Bladder microvascular endothelial cell (primary cell): ENCODE measurements at places on chromosomes 4 and X. TPM values are rescaled to one million over a fixed set of nuclear protein-coding genes. Genes with fewer than 3 reads are reported as not detected.

Gene UGT2B10
- not detected in 2 replicates for total RNA-seq

Gene ELOVL6
- total RNA-seq = 2.8 and 3.1 TPM in 2 replicates

Gene ADH1B
- total RNA-seq = 0.32 and 1.9 TPM in 2 replicates

Gene TRAM1L1
- 0.16 and 1.4 TPM in 2 replicates for total RNA-seq

Gene BDH2
- total RNA-seq = 22.8 and 27.6 TPM in 2 replicates

Gene AFF2
- total RNA-seq = under 0.01 and 0.16 TPM in 2 replicates

Gene CYP4V2
- total RNA-seq = 3.6 and 3.7 TPM in 2 replicates

Gene MAGEB1
- not detected in 2 replicates for total RNA-seq

Gene SPATA4
- total RNA-seq = not detected in 2 replicates

Gene PSAPL1
- total RNA-seq = not detected in 2 replicates

Gene RGN
- total RNA-seq = under 0.01 and 0.57 TPM in 2 replicates

Gene LRCH2
- 2.9 and 11.2 TPM in 2 replicates for total RNA-seq

Gene CSAG2
- not detected in 2 replicates for total RNA-seq

Gene RS1
- not detected in 2 replicates for total RNA-seq

Gene ARSJ
- 10.5 and 46.8 TPM in 2 replicates for total RNA-seq

Gene SPOCK3
- total RNA-seq = 0.13 and 0.16 TPM in 2 replicates

Gene PLXNB3
- total RNA-seq = 2.9 and 20.6 TPM in 2 replicates
